Neural progenitor cell (in vitro differentiated cells): ENCODE measurements at places on chromosomes 13 and 19.

- peak; percentile 85 for DNase-seq
Measured at GRCh38 chr13:98839856-98840769, 87.6 kb upstream of the SLC15A1 start.

- no peak for DNase-seq
Measured at GRCh38 chr13:98429977-98430736, 146.8 kb downstream of the STK24 start.

DNA sequence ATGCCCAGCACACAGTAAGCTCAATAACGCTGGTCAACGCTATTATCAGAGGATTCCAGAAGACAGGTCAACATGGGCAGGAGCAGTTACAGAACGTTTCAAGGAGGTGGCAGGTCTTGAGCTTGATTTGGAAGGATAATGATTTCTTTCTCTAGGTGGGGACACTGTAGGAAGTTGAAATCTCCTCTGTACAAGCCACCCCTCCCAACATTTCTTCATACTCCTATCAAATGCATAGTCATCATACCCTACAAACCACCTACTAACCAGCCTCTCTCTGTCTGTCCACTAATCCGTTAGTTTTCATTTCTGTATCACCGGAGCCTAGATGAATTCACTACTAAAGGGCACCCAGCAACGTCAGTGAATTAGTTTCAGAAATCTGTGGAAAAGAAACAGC, 1.3 kb downstream of the ATP7B start:
- DNase-seq, result no peak

DNA sequence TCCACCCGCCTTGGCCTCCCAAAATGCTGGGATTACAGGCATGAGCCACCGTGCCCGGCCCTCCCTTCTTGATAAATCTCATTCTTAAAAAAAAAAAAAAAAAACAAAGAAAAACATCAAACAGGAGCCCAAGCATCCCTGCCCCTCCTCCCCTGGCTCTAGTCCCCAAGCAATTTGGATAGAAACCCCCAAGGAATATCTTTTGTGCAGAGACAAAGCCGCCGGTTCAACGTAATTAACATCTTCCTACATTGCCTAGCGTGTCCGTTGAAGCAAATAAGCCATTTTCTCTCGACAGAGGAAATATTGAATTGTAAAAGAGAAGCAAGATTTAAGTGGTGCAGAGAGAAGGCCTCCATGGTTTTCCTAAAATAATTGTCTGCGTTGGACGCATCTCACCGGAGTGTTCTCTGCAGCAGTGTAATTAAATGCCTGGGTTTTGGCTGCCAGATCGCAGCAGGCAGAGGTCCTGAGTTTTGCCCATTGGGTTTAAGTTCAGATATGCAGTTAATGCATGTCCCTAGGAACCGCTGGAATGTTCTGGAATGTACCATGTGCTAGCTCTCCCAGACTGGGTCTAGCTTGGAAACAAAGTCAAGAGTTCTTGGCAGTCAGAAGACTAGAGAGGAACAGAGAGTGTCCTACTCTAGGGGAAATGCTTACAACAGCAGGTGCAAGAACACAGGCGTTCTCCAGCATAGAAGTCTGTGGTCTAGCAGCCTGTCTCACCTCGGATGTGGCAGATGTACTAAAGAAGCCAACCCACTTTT, 30.8 kb downstream of the PIN1 start:
- DNase-seq, result peak; percentile 58

GRCh38 chr13:27913160-27913559, 6.6 kb upstream of the PDX1 start:
- DNase-seq, result no peak

DNA sequence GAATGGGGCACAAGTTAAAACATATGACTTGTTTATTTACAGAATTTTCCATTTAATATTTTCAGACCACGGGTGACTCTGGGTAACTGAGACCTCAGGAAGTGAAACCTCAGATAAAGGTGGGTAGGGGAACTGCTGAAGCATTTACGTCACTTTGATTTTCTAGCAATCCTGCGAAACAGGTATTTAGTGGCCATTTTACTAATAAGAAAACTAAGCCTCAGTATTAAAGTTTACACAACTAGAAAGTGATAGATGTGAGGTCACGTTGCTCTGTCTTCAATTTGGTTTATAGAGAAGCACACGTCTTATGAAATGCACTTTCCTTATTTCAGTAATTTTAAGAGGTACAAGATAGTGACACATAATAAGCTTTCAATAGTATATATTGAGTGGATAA, 402.8 kb downstream of the FGF9 start:
- no peak for DNase-seq

- DNase-seq, result no peak
Measured at GRCh38 chr13:110562036-110562597, 595 bp upstream of the RAB20 start.

- no peak for DNase-seq
Measured at GRCh38 chr19:32642771-32643170, 32.2 kb downstream of the ANKRD27 start.

DNA sequence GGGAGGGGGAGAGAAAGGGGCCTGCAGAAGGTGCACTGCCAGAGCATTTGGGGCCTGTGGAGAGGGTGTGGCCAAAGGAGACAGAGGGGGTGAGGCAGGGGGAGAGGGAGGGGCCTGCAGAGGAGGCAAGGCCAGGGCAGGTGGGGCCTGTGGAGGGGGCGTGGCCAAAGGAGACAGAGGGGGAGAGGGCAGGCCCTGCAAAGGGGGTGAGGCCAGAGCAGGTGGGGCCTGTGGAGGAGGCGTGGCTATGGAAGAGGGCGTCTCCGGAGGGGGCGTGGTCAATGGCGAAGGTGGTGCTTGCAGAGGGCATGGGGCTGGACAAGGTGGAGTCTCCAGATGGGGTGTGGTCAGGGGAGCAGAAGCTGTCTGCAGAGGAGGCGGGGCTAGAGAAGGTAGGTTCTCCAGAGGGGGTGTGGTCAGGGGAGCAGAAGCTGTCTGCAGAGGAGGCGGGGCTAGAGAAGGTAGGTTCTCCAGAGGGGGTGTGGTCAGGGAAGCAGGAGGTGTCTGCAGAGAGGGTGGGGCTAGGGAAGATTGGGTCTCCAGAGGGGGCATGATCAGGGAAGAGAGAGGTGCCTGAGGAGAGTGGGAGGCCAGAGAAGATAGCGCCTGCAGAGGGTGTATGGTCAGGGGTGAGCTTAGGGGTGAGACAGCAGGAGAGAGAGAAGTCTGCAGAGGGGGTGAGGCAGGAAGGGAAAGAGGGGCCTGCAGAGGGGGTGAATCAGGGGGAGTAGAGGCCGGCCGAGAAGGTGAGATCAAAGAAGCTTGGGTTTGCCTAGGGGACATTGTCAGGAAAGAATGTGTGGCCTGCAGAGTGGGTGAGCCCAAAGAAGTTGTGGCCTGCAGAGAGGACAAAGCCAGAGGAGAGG, 3.4 kb downstream of the PRR36 start:
- DNase-seq, result peak; percentile 88

DNA sequence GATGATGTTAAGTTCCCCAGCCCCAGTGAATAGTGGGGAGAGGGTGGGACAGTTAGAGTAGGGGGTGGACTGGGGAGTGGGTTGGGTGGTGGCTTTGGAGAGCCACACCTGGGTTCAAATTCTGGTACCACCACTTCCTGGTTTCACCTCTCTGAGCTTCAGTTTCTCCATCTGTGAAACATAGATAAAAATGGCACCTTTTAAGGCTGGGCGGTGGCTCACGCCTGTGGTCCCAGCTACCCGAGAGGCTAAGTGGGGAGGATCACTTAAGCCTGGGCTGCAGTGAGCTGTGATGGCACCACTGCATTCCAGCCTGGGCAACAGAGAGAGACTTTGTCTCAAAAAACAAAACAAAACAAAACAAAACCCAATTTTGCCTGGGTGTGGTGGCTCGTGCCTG, 5.9 kb downstream of the VAV1 start:
- no peak for DNase-seq

DNA sequence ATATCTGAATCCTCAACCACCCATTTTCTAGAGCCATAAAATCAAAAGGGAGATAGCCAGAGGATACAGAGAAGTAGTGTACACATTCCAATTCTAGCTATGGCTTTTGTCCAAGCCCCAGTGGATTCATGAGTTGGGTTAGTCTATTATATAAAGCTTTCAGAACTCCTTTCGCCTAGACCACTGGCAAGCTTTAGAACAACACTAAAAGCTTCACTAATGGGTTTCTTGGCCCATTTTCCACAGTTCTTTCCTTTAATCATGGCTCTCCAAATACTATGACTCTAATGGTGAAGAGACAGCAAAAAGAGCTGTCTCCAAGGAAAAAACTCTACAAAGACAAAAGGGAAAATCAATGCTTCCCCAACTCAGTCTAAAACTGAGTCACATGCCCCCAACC, 48.2 kb upstream of the SLITRK5 start:
- DNase-seq, result no peak

- DNase-seq, result no peak
Measured at GRCh38 chr19:55544776-55545439, 435 bp downstream of the SBK3 start.

- DNase-seq, result no peak
Measured at GRCh38 chr13:45826731-45827130, 24.8 kb downstream of the SIAH3 start.

DNA sequence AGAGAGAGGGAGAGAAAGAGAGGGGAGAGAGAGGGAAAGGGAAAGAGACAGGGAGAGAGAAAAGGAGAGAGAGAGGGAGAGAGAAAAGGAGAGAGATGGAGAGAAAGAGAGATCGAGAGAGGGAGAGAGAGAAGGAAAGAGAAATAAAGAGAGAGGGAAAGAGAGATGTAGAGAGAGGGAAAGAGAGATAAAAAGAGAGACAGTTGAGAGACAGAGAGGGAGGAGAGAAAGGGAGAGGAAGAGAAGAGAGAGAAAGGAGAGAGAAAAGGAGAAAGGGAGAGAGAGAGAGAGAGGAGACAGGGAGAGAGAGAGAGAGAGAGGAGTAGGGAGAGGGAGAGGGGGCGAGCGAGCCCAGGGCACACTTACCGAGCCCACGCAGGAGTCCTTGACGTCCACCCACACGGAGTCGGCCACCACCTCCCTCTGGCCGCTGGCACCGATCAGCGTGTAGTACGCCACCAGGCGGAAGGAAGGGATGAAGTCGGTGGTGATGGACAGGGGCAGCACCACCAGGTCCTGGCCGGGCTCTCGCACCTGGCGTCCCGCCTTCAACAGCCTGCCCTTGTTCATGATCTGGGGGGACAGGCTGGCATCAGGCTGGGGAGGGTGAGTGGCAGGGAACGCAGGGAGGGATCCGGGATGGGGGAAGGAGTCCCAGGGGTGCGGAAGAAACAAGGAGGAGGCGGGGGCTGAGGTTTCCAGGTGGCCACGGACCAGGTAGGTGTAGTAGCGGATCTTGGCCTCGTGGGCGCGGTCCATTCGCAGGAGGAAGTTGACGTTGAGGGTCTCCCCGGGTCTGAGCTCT, 10.0 kb downstream of the C3 start:
- peak; percentile 60 for DNase-seq

GRCh38 chr19:43773725-43774102, 7.1 kb downstream of the KCNN4 start:
- DNase-seq, result peak; percentile 36

DNA sequence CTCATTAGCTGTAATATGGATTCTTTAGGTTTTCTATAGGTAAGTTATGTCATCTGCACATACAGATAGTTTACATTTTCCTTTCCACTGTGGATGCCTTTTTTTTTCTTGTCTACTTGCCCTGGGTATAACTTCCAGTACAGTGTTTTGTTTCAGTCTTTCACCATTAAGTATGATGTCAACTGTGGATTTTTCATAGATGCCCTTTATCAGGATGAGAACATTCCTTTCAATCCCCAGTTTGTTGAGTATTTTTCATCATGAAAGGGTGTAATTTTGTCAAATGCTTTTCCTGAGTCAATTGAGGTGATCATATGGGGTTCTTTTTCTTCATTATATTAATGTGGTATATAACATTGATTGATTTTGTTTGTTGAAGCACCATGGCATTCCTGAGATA, 43.6 kb upstream of the SACS start:
- no peak for DNase-seq

DNA sequence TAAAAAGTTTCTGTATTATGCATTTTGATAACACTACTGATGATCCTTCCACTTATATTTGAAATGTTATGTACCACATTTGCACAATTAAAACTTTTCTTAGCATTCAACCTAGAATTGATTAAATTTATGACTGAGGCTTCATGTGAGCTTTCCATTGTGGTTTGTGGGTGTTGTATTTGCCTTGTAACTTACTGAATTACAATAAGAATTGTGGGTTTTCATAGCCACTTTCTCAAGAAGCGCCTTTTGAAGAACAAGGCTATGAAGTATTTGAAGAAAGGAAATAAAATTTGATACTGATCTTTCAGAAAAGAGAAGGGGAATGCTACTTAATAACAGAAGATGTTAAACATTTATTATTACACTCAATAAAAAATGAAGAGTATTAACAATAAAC, 7.0 kb upstream of the TEX26 start:
- DNase-seq, result no peak

GRCh38 chr19:49017041-49017665, at the start of gene LHB:
LHB (minus strand) TSS chr19:49017091; CDS start chr19:49017081, 10 bp downstream.
- DNase-seq, result no peak

DNA sequence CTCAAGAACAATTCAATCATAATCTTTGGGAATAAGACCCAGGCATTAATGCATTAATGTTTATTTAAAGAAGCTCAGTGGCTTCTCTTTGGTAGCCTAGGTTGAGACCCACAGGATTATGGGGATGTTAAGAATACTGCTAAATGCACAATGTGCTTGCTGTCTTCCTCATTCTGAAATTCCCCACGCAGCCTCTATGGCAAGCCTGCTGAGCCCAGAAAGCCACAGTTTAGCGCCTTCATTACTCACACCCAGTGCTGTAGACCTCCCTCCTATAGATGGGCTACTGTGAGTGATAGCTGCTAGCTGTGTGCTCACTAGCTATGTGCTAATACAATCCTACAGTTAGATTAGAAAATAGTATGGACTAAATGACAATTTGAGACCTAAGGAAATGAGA, 90.6 kb downstream of the TNFSF13B start:
- DNase-seq, result no peak

- no peak for DNase-seq
Measured at GRCh38 chr13:91270031-91270430, 77.5 kb upstream of the MIR17HG start.

DNA sequence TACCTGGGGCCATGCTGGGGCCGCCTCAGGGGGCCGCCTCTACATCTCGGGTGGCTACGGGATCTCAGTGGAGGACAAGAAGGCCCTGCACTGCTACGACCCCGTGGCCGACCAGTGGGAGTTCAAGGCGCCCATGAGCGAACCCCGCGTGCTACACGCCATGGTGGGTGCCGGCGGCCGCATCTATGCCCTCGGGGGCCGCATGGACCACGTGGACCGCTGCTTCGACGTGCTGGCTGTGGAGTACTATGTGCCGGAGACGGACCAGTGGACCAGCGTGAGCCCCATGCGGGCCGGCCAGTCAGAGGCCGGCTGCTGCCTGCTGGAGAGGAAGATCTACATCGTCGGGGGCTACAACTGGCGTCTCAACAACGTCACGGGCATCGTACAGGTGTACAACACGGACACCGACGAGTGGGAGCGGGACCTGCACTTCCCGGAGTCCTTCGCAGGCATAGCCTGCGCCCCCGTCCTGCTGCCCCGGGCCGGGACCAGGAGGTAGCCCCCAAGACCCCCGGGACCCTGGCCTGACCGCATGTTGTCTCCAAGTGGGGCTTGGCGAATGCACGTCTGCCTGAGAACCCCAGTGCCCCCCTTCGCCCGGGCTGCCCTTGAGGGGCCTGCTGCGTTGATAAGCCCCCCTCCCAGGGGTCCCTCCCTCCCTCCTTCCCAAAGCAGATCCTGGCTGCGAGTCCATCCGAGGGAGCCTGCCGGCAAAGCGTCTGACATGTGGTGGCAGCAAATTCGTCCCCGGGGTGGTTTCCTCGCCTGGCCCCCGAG, 14.5 kb upstream of the CRTC1 start:
- no peak for DNase-seq
